Left hindlimb (tissue), 1 donor: ENCODE measurements at places on chromosomes 4 and X.

- no peak for DNase-seq
These were observed 32.6 kb upstream of the PDE5A start for GRCh38 chr4:119661231-119661630.

DNA sequence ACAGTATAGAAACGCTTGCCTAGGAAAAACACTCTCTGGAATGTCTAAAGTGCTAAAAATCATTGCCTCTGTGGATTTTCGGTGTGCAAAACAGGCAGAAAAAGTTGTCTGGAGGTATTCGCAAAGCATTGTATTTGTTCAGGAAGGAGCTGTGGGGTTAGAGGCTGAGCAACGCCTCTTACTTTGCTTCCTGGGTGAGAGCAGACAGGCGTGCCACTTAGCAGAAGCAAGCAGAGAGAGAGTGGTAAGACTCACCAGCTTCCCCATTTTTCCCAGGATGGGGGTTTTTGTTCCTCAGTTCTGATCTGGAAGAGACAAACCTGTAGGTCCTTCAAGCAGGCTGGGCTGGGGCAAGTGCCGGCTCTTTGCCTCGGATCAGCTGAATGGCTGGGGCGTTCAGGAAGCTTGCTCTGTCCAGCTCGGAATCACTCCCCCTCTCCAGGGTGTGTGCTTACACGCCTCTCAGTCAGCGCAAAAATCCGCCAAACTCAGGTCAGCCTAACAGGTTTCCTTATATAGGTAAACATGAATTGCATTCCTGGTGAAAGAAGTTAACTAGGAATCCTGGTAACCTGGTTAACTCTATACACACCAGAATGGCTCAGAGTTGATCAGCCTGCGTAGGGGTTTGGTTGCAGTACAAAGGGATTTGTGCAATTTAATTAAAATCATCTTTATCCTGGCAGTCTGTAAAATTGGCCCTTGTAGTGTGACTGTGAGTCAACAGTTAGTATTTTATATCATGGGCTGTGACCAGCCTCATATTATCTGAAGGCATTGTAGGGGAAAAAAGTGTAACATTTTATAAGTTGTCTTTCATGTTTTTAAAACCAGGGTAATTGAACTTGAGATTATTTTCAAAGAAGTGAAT, 213.1 kb upstream of the MID1 start:
- peak; percentile 54 for DNase-seq

DNA sequence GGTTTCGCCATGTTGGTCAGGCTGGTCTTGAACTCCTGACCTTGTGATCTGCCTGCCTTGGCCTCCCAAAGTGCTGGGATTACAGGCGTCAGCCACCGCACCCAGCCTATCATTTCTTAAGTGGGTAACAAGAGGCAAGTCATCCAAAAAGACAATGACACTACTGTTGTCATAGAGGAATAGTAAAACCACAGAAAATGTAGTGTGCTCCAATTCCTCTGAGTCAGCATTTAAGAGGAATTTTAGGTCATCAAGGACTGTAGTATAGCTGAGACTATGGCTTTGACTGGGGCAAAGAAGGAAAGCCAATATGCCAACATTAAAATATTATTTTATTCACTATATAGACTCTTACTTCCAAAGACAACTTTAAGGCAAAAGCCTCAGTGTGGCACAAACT, 48.4 kb downstream of the ATP8A1 start:
- DNase-seq, result no peak

DNA sequence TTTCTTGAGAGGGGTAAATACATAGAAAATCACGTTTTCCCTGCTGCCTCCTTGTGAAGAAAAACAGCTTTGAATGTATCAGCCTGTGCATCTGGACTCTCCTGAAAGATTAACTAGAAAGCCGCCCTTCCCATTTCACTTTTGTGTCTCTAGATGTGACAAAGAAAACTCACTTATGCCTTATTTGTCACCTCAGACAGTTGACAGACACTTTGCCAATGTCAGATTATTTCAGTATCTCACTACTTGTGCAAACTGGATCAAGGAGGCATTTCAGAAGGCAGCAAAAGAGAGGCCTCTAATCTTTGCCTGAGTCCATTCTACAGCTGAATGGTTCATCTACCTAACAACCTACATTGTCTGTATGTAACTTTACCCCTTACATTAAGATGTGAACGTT, 754.9 kb downstream of the RPA4 start:
- DNase-seq, result no peak

DNA sequence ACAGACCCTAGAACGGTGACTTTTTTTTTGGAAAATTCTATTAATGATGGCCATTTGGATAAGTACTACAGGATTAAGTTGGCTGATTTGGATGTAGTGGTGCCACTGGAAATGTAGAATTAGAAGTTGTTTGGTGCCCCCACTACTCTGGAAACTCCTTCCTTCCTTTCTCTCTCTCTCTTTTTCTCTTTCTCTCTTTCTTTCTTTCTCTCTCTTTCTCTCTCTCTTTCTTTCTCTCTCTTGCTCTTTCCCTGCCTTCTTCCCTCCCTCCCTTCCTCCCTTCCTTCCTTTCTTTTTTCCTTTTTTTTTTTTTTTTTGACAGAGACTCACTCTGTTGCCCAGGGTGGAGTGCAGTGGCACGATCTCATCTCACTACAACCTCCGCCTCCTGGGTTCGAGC, 2.7 kb downstream of the GAR1 start:
- DNase-seq, result no peak

GRCh38 chr4:19945979-19946380, 305.7 kb upstream of the SLIT2 start:
- peak; percentile 41 for DNase-seq

- DNase-seq, result no peak
These were observed 72.2 kb downstream of the BLTP1 start for GRCh38 chr4:122224348-122224747.

DNA sequence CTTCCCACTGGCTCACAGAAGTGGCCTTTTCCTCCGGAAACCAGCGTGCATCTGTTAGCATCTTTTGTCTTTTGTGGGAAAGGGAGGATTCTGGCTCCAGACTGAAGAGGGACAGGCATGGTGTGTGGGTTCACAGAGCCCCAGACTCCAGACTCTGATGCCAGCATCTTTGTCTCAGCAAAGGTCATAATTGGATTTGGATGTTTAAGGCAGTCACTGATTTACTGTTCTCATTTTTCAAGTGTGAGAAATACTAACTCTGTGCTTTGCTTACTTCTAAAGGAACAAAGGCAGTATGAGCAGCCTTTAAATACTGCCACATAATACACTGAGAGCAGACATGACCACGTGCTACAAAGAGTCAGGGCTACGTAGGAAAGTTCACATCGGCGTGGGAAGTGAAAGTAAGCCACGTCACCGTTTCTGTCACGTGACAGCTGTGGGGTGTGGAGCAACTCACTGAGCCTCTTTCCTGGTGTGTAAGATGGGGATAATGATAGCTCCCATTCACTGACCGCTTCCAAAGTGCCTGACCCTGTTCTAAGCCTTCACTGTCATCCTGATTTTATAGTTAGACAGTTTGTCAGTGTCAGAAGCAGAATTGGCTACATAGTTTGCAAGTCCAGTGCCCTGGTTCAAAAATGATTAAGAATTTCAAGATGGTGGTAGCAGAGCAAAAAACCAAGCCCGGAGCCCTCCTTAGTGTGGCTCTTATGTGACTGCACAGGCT, 24.8 kb upstream of the TMSB4X start:
- peak; percentile 67 for DNase-seq
